SJCRH30 (cell line): ENCODE measurements at places on chromosomes 5 and 9.

DNA sequence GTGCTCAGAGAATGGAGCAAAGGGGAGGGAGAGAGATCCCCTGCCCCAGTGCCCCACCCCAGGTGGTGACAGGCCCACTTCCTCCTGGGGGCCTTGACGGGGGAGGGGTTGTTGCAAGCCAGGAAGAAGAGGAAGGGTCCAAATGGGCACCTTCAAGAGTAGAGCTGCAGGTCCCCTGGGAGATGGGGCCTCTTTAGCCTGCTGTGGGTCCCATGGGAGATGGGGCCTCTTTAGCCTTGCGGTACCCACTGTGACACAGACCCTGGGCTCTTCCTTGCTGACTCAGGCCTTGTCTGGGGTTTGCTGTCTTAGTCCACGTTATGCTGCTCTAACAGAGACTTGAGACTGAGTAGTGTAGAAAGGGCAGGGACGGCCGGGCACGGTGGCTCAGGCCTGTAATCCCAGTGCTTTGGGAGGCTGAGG is 9.6 kb upstream of the TOR4A start:
- no peak overlapping the region for H3K4me3 ChIP-seq
- H3K27ac ChIP-seq: no peak overlapping the region
- peaks cover 43% of the 10 kb centered on the region for H3K36me3 ChIP-seq
- no peak for DNase-seq

DNA sequence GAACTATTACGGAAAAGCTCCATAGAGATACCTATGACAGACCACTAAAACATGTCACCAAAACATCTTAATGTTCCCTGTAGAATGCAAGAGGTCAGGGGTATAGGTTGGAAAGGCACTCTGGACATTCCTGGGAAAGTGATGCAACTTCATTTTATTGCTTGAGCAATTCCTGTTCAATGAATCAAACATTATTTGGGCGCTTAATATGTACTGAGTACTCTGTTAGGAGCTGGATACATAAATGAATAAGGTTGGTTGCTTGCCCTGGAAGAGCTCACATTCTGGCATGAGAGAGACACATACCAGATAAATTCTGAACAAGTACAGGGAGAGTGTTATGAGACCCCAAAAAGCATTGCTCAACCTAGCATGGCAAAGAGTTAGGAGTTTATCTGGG is 408.9 kb upstream of the DMAC1 start:
- no peak overlapping the region for H3K4me3 ChIP-seq
- H3K27ac ChIP-seq: no peak overlapping the region
- H3K27me3 ChIP-seq: no peaks in the 10 kb centered on the region
- no peak for DNase-seq

GRCh38 chr5:131279204-131279603 is 15.4 kb downstream of the CDC42SE2 start:
- no peak overlapping the region for H3K27ac ChIP-seq
- no peak for DNase-seq
- no peaks in the 10 kb centered on the region for H3K4me1 ChIP-seq
- H3K4me3 ChIP-seq: no peak overlapping the region
- no peaks in the 10 kb centered on the region for H3K27me3 ChIP-seq

GRCh38 chr9:5566054-5566618 is 55.8 kb downstream of the PDCD1LG2 start:
- DNase-seq: no peak
- no peak overlapping the region for H3K27ac ChIP-seq
- H3K4me1 ChIP-seq: no peaks in the 10 kb centered on the region
- H3K36me3 ChIP-seq: no peaks in the 10 kb centered on the region
- no peak overlapping the region for H3K4me3 ChIP-seq
- H3K27me3 ChIP-seq: no peaks in the 10 kb centered on the region

- H3K4me1 ChIP-seq: no peaks in the 10 kb centered on the region
- no peaks in the 10 kb centered on the region for H3K36me3 ChIP-seq
- H3K27me3 ChIP-seq: no peaks in the 10 kb centered on the region
- no peak overlapping the region for H3K4me3 ChIP-seq
Observed at GRCh38 chr5:19018822-19019221, 969.2 kb downstream of the CDH18 start.

DNA sequence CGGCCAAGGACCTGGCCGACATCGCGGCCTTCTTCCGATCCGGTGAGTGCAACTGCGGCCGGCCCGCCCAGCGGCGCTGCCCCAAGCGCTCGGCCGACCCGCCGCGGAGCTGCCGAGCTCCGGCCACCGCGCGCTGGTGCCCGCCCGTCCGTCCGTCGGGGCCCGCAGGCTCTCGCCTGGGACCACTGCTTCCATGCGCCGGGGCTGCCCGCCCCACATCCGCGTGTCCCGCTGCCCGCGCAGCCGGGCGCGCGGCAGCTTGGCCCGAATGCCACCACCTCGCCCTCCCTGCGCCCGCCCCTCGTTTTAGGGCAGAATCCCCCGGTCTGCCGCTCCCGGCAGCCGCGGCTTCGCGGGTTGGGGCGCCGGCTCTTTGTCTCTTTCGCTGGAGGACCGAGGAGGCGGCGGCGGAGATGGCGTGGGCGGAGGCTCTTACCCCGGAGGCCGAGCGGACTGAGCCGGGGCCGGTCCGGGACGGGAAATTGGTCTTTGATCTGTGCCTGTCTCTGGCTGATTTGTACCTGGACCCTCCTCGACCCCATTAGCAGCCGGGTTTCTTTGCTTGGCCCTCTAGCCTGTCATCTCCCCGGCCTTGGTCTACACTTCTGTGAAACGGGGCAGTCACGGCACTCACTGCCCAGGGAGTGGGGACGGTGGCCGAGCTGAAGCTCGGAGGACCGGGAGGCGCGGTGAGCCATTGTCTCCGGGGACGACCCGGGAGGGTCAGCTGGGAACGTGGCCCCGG is 871 bp downstream of the TRIO start:
- peak overlapping the region; percentile 77 for H3K4me3 ChIP-seq
- DNase-seq: peak; percentile 22
- H3K4me1 ChIP-seq: peaks cover 7% of the 10 kb centered on the region; the same call in 1 of the 2 replicates
- H3K36me3 ChIP-seq: no peaks in the 10 kb centered on the region; the same call in 1 of the 2 replicates
- no peaks in the 10 kb centered on the region for H3K27me3 ChIP-seq
- peak overlapping the region; percentile 58 for H3K27ac ChIP-seq

- no peaks in the 10 kb centered on the region for H3K27me3 ChIP-seq
- H3K4me1 ChIP-seq: no peaks in the 10 kb centered on the region
- H3K4me3 ChIP-seq: no peak overlapping the region
- no peak overlapping the region for H3K27ac ChIP-seq
Observed at GRCh38 chr9:87944682-87945081, 26.9 kb downstream of the SPATA31C1 start.

- no peak overlapping the region for H3K27ac ChIP-seq
- no peaks in the 10 kb centered on the region for H3K27me3 ChIP-seq
- no peaks in the 10 kb centered on the region for H3K4me1 ChIP-seq
- H3K36me3 ChIP-seq: no peaks in the 10 kb centered on the region; the same call in 1 of the 2 replicates
- no peak for DNase-seq
- no peak overlapping the region for H3K4me3 ChIP-seq
Observed at GRCh38 chr5:79285833-79286232, 49.9 kb downstream of the JMY start.

DNA sequence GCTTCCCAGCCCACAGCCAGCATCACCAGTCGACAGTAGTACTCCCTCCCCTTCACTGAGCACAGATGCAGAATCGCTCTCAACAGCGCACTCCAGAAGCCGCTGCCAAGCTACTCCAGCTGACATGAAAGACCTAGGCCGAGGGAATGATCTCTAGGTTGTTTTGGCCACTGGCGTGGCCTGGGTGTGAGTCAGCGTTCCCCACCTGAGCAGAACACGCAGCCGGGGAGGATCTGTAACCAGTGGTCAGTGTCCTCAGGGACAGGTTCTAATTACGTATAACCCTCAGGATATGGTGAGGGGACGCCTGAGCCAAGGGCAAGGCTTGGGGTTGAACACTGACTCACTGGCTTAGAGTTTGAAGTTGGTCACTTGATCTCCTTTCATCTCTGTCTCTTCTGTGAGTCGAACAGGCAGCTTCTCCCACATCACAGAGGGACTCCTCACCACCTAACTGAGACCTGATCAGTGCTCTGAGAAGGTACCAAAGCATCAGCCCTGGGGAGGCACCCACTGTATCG is 76.9 kb upstream of the IL17B start:
- no peak overlapping the region for H3K4me3 ChIP-seq
- H3K4me1 ChIP-seq: peaks cover 23% of the 10 kb centered on the region
- H3K27me3 ChIP-seq: no peaks in the 10 kb centered on the region
- no peak overlapping the region for H3K27ac ChIP-seq
- DNase-seq: peak; percentile 40

DNA sequence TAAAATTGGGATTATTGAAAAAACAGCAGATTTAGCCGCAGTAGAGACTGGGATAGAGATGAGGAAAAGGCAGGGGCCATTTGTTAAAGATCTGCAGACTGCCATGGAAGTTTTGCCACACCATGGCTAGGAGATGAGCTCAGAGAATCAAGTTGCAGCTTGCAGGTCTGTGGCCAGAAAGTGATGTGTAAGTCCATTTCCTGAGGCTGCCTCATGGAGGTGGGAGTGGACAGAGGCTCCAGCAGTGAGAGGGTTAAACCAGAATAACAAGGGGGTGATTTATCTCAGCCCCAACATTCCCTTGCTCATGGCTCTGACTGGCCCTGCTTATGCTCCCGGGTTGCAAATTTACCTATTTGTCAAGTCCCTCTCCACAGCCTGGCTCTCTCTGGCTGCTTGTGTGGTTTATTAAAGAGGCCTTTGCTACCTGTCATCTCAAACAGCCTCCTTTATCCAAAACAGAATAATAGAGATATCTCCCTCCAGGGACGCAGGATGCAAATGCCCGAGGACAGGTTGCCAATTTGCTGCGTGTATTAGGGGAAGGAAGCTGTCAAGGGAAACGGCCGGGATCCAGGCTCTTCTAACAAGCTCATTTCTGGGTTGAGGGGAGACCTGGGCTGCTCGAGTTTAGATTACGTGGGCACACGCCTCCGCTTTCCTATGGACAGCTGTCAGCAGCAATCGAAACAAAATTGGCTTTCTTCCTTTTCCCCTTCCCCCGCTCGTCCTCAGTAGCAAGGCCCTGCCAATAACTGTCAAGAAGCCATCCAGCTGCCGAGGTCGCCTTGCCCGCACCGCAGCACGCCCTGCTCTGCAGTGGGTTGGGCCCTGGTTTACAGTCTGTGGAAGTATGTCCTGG is 72.8 kb upstream of the PITX1 start:
- H3K27ac ChIP-seq: no peak overlapping the region
- H3K4me1 ChIP-seq: no peaks in the 10 kb centered on the region
- H3K36me3 ChIP-seq: no peaks in the 10 kb centered on the region

GRCh38 chr9:79255651-79256260 is 316.0 kb upstream of the TLE4 start:
- DNase-seq: peak; percentile 71
- peak overlapping the region; percentile 49 for H3K27ac ChIP-seq
- no peaks in the 10 kb centered on the region for H3K27me3 ChIP-seq

DNA sequence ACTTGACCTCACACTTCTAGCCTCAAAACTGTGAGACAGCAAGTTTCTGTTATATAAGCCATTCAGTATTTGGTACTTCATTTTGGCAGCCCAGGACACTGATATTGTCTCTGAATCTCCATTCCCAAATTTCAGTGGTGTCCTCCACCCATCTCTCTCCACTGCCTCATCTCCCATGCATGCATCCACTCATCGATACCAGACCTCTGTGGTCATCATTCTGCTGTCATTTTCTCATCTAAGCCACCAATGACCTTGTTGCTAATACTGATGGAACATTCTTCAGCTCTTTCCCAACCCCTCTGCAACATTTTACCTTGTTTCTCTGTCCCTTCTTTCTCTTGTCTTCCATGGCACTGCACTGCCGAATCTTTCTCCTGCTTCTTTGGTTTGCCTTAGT is 221.8 kb downstream of the SNX18 start:
- no peak overlapping the region for H3K27ac ChIP-seq
- H3K36me3 ChIP-seq: no peaks in the 10 kb centered on the region
- DNase-seq: no peak
- H3K27me3 ChIP-seq: no peaks in the 10 kb centered on the region
- no peaks in the 10 kb centered on the region; the same call in 1 of the 2 replicates for H3K4me1 ChIP-seq

GRCh38 chr9:126722922-126723806 is 81.7 kb upstream of the ZBTB43 start:
- H3K36me3 ChIP-seq: no peaks in the 10 kb centered on the region
- peak overlapping the region; percentile 87 for H3K4me3 ChIP-seq
- peaks cover 13% of the 10 kb centered on the region; the same call in 1 of the 2 replicates for H3K27me3 ChIP-seq
- H3K27ac ChIP-seq: peak overlapping the region; percentile 10; the same call in 1 of the 2 replicates
- no peak for DNase-seq

GRCh38 chr5:123482258-123482657 is 29.7 kb upstream of the CSNK1G3 start:
- no peak overlapping the region for H3K27ac ChIP-seq
- H3K4me1 ChIP-seq: no peaks in the 10 kb centered on the region
- no peak overlapping the region for H3K4me3 ChIP-seq
- H3K36me3 ChIP-seq: no peaks in the 10 kb centered on the region
- DNase-seq: no peak
- no peaks in the 10 kb centered on the region for H3K27me3 ChIP-seq

DNA sequence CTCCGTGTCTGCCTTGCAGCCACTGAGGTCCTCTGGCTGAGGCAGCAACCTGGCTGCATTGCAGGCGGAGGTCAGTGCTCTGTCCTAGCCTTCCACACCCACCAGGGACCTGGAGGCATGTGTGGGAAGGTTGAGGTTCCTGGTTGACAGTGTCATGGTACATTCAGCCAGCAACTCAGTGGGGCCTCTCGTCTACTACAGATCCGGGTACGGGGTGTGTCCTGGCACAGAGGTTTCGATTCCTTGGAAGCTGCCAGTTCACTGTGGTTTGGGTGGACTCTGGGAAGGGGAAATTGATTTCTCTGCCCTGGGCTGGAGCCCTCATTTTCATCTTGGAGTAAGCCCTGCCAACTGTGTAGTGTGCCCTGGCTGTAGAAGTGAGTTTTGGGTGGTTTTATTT is 45.1 kb downstream of the PDE8B start:
- peaks cover 4% of the 10 kb centered on the region; the same call in 1 of the 2 replicates for H3K27me3 ChIP-seq
- DNase-seq: no peak
- no peak overlapping the region for H3K27ac ChIP-seq
- no peaks in the 10 kb centered on the region for H3K36me3 ChIP-seq
- H3K4me1 ChIP-seq: no peaks in the 10 kb centered on the region

- no peak for DNase-seq
- no peak overlapping the region for H3K4me3 ChIP-seq
- no peaks in the 10 kb centered on the region for H3K36me3 ChIP-seq
- H3K27me3 ChIP-seq: no peaks in the 10 kb centered on the region
Observed at GRCh38 chr9:21042466-21042865, 11.0 kb upstream of the HACD4 start.

DNA sequence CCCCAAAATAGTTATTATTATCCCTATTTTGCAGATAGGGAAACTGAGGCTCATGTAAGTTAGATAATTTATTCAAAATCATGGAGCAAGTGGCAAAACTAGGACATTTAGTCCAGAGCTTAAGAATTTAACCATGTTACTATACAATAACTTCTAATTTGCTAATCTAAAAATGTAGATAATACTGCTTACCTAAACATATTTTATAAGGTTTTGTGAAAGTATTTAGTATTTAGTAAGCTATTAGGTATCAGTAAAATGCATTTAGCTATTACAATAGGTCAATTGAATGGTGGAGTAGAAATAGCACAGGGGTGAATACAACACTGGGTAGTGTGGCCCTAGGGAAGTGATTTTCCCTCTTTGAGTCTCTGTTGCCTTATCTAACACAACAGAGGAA is 648.3 kb downstream of the KIF4B start:
- no peaks in the 10 kb centered on the region for H3K4me1 ChIP-seq
- H3K36me3 ChIP-seq: no peaks in the 10 kb centered on the region
- H3K27ac ChIP-seq: no peak overlapping the region
- no peak for DNase-seq
- H3K27me3 ChIP-seq: no peaks in the 10 kb centered on the region

GRCh38 chr5:119292701-119293515 is 62.9 kb upstream of the TNFAIP8 start:
- H3K27ac ChIP-seq: no peak overlapping the region
- no peaks in the 10 kb centered on the region for H3K27me3 ChIP-seq
- DNase-seq: no peak
- H3K4me3 ChIP-seq: no peak overlapping the region
